ENCODE measurements at places on chromosomes 16 and 17.

- no peak for DNase-seq
Measured at GRCh38 chr17:31453896-31454295, 62.4 kb downstream of the RAB11FIP4 start.

DNA sequence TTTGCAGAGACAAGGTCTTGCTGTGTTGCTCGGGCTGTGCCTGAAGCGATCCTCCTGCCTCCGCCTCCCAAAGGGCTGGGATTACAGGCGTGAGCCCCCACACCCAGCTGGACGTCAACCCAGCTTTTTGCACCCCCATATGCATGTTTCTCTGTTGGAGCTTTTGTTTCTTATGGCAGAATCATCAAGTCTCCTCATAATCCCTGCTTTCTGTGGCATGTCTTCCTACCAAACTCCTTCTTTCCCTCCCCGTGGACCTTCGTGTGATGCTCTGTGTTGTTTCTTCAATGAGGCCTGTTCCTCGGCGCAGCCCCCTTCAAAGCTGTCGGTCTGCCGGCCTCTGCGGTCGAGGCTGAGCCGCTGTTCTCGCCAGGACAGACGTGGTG is 71.6 kb downstream of the METRNL start:
- no peak for DNase-seq

DNA sequence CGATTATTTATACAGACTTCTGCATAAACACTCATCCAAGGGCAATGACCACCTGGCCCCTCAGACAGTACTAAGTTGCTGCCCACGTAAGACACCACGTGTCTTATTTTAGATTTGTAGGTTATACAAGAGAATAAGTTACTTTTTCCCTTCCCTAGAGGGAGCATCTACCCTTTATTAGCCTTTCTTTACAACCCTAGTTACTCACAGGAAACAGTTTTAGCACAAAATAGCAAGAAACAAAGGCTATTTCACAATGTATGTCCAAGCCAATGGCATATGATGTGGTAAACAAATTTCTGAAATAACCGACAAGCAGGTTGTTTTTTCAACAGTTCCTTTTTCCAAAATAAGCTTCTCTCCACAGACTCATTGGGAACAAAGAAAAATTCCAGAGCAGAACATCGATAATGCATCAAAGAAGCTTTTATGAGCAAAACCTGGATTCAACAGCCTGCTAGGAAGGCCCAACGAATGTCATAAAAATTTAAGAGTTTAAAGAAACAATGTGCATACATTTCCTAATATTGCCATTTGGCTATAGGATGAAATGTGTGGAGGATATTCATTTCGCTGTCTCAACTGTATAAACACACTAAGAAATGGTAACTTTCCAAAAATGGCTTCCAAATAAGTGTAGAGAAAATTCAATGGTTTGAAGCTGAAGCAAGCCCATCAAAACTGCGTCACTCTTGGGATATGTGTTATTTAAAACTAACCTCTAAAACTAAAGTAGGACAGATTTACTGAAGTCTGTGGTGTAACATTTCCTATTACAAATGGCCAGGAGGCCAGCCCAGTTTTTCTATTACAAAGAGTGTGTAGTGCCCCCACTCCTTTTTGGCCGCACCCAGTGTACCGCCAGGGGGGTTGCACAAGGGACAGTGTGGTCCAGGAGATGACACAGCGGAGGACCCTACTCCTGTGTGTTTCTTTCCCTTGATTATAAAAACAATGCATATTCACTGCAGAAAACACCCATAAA is 50.4 kb upstream of the ERN1 start:
- DNase-seq: no peak

- DNase-seq: no peak
Measured at GRCh38 chr16:8752706-8753105, 44.7 kb downstream of the TMEM186 start.

- DNase-seq: no peak
Measured at GRCh38 chr16:55539488-55539887, 27.0 kb upstream of the CAPNS2 start.

GRCh38 chr17:970364-970763 is 9.2 kb downstream of the NXN start:
- no peak for DNase-seq
